Vagina (tissue), 2 donors: ENCODE measurements at places on chromosomes 1 and 21. TPM values are rescaled to one million over a fixed set of nuclear protein-coding genes. Genes with fewer than 3 reads are reported as not detected.

GRCh38 chr21:46397211-46397905 lies 61.3 kb upstream of the DIP2A start:
- DNase-seq: no peak

The FCER1A gene
- total RNA-seq: 3.2 TPM

- no peak for DNase-seq
These were observed 287.4 kb upstream of the ZP4 start for GRCh38 chr1:238177960-238178645.

DNA sequence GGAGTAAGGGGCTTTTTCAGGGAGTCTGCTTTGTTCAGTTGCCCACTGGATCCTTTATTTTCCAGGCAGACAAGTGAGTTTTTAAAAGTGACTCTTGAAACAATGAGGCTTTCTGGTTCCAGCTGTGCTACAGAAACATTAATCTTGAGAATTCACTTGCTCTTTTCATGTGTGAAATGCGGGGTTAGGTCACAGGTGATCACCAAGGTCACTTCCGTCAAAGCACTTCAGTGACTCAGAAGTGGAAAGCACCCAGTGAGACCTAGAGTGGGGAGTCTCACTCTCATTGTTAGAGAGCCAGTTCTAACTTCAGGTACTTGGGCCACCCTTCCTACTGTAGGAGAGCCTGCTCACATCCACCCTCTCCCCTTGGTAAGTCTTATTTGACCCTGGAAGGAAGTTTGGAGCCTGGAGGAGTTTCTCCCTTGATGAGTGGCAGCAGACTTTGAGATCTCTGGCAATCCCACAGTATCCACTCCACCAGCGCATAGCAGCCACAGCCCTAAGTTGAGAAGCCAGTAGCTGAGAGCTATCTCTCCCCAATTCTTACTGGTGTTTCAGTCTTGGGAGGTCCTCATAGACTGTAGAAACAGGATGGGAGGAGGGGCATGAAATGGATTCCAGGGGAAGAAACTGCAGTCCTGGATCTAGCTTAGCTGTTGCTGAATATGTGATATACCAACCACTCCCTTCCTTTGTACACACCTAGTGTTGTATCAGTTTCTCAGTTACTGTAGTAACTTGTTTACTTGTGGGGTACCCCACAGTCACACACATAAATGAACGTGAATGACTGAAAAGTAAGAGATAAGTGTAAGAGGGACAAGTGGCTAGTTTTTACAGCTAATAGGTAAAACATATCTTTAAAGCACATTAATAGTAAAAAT lies 3.1 kb downstream of the TACSTD2 start:
- no peak for DNase-seq

- DNase-seq: no peak
These were observed 304.9 kb upstream of the USP24 start for GRCh38 chr1:55519937-55520683.

The SPRR4 gene
- not detected for total RNA-seq

DNA sequence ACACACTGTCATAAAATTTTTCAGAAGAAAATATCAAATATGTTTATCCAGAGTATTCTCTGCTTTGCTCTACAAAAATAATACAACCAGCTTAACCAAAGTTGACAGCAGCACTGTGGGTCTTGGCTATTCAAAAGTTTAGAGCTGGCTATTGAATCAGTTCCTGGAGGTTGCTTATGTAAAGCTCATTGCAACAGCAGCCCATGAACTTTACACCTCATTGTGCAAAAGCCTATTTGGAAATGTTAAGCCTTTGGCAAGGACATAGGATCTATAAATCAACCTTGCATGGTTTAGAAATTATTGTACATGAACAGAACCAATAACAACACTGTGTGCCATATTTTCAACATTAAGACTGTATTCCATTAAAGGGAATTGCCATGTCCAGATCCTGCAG lies 714.9 kb downstream of the ADGRL2 start:
- no peak for DNase-seq

GRCh38 chr1:21816602-21817302 lies 4.7 kb downstream of the LDLRAD2 start:
- no peak for DNase-seq

- no peak for DNase-seq
These were observed 561 bp upstream of the COQ8A start for GRCh38 chr1:226939438-226940028.

GRCh38 chr21:32364796-32365195 lies 28.0 kb downstream of the URB1 start:
- DNase-seq: no peak

The ZMYND12 gene
- total RNA-seq: not detected

GRCh38 chr1:35285771-35286606 lies 17.5 kb downstream of the ZMYM4 start:
- DNase-seq: no peak

- DNase-seq: no peak
These were observed 23.2 kb downstream of the CDC73 start for GRCh38 chr1:193144999-193145398.

DNA sequence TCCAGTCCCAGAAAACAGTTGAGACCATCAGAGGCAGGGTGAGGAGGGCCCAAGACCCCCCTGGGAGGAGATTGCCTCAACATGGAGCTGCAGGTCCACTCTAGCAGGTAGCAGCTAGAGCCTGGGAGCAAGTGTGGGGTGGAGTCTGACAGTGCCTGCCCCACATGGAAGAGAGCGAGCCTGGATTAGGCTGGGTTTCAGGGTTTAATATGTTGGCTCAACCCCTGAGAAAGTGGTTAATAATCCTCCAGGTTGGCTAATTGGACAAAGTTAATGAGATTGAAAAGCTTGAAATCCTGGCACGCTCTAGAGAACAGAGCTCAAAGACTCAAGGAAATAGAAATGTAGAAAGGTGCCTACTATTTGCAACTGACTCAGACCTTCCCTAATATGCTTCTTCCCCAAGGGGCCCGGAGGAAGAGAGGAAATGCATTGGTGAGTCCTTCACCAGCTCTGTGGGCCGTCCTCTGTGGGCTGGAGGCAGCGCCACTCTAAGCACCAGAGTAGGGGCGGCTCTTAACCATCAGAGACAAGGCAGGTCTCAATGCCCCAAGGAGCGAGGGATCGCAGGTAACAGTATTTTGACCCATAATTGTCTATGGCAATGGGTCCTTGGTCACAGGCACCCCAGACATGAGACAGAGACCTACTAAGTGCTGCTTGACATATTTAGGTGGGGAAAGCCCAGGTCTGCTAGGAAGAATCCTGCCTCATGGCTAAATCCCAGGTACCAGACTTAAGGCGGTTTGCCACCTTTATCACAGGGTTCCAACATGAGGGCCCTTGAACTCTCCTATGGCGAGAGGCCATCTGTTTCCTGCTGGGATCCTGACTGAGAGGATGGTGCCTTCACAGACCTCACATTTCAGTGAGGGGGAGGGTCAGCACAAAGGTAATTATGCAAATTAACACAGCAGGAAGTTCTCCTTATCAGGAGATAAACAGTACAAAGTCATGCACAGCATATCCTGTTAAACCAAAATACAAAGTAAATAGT lies 33.8 kb downstream of the RSPH1 start:
- DNase-seq: no peak

The MMEL1 gene
- 4.4 TPM for total RNA-seq

GRCh38 chr21:44850905-44851657 lies 22.4 kb downstream of the PTTG1IP start:
- no peak for DNase-seq

- no peak for DNase-seq
These were observed 81.5 kb downstream of the MRPS6 start for GRCh38 chr21:34154878-34155277.

GRCh38 chr1:38848071-38848470 lies 11.5 kb downstream of the RRAGC start:
- no peak for DNase-seq

DNA sequence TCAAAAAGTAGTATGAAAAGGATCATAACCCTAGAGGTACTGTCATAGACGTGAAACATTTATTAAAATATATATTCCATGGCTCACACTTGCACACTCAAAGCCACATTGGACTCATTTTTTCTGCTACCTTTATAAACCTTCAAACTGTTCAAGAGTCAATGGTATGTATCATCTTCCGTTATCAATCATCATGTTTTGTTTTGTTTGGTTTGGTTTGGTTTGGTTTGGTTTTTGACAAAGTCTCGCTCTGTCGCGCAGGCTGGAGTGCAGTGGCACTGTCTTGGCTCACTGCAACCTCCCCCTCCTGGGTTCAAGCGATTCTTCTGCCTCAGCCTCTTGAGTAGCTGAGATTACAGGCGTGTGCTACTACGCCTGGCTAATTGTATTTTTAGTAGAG lies 1.8 kb downstream of the IFNAR2 start:
- no peak for DNase-seq

The IGSF9 gene
- 5.6 TPM for total RNA-seq

GRCh38 chr21:18006691-18007090 lies 187.5 kb upstream of the C21orf91 start:
- no peak for DNase-seq

DNA sequence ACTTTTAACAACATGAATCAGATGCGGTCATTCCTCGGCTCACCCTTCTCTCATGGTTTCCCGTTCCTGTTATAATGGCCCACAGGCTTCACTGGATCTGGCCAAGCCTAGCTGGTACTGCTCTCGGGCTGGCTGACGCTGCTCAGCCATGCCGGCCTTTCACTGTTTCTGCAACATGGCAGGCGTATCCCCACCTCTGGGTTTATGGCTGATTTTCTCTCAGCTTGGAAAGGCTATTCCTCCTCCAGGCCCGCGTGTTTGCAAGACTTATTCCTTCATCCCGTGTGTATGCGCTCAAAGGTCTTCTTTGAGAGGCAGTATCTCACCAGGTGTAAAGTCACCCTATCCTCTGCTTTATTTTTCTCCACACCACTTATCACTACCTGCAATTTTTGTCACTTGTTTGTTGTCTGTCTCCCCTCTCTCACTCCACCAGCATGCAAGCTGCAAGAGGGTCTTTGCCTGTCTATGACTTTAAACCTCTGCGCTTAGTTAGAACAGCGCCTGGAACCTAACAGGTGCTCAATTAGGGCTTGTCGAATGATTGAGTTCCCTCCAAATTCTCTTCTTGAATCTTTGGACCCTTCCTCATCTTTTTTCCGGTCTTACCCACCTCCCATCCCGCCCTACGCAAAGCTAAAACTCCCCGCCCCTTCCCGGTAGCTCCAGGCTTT lies 491 bp upstream of the RAP1A start:
- DNase-seq: no peak

GRCh38 chr1:56225964-56226815 lies 353.2 kb downstream of the PLPP3 start:
- no peak for DNase-seq

DNA sequence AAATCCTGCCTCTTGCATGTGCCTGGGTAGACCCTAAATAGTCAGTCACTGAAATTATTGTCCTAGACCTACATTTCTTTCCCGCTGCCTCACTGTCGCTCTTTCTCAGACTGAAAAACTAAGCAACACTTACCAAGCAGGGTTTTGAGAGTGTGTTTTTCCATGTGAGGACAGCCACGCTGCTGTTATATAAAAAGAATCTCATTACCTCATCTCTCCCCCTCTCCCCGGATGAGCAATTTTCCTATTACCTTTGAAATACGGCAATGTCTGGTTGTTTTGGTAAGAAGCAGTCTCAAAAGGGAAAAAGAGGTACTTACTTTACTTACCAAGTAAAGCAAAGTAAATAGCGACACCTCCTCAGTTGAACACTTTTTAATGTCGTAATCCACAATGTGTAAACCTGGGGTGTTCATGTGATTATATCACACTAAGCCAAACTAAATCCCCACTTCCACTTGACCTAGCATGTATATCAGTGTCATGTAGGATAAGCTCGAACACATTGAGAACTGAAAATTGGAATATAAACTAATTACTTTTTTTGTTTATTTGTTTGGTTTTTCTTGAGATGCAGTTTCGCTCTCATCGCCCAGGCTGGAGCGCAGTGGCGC lies 12.2 kb upstream of the VN1R5 start:
- DNase-seq: no peak

DNA sequence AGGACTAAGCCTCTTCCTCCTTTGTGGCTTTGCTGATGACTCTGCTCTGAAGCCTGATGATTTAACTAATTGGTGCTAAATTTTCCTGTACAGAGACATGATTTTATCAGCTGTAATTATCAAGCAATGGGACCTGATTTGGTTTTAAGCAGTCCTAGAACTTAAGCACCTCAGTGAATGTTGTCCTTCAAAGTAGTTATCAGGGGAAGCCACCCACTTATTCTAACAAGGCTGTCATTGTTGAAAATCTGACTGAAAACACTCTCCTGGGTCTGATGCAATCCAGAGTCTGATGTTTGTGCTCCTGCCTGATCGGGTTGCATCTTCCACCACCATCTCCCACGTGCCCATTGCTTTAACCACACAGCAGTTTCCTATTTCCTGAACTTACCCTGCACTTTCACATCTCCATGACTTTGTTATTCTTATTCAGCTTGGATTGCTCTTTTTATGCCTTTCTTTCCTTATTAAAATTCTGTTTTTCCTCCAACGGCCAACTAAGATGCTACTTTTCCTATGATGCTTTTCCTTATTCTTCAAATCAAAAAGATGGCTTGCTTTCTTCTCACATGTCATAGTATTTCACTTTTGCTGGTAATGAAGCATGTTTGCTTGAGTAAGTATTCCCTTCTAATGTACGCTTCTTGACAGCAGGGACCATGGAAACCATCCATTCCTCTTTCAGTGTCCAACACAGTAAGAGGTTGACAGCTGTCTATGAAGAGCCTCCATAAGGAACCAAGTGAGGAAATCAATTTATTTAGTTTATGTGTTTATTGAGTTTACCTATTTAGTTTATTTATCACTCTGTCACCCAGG lies 55.0 kb downstream of the S1PR1 start:
- no peak for DNase-seq

DNA sequence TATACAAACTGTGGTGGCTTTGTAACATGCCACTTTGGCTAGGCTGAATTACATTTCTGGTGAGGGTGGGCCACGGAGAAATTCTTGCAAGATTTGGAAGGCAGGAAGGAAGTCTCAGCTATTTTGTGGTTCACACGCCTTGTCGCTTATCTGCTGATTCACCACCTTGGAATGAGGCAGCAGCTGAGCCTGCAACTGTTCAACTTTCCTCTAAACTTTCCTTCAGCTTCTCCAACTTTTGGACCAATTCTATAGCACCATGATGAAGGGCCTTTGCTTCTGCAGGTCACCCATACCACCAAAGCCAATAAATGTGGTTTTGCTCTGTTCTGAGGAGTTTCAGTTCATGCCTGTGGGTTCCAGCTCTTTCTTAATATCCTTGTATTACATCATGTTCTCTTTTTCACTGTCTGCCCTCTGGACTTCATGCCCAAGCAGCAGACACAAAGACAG lies 337.6 kb upstream of the SNX7 start:
- DNase-seq: no peak

DNA sequence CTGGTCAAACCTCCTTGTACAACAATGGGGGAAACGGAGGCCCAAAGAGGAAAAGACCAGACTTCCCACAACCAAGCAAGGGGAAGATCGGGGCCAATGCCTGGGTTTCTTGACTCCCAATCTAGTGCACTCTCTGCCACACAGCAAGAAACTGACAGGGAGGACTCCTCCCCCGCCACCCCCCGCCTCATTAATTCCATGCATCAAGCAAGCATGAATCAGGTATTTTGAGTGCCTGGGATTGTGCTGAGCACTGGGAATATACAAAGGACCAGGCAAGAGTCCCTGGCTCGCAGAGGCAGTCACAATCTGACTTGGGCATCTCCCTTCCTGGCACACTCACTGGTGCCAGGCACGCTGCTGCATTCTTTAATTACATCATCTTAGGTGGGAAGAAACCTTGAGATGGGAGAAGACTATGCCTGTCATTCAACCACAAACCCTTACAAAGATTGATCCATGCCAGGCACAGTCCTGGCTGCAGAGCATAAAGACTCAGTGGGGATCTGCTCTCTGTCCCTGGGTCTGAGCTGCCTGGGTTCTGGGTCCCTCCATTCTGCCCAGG lies 4.4 kb upstream of the KCNC4 start:
- no peak for DNase-seq

The TAS1R1 gene
- not detected for total RNA-seq
